ENCODE measurements at places on chromosomes 3 and 15.
A peak's percentile ranks its signal among the peaks of the same experiment; 100 is the strongest.

- no peak for DNase-seq
Observed at GRCh38 chr15:41483519-41483918, 10.2 kb upstream of the ITPKA start.

- no peak for DNase-seq
Observed at GRCh38 chr15:38127306-38127771, 125.3 kb upstream of the SPRED1 start.

- no peak for DNase-seq
Observed at GRCh38 chr3:111454551-111454950, 87.4 kb upstream of the CD96 start.

GRCh38 chr15:45399381-45400212, 21.3 kb upstream of the GATM start:
- DNase-seq, result peak; percentile 33

- no peak for DNase-seq
Observed at GRCh38 chr15:101022876-101023275, 103.7 kb downstream of the LRRK1 start.

DNA sequence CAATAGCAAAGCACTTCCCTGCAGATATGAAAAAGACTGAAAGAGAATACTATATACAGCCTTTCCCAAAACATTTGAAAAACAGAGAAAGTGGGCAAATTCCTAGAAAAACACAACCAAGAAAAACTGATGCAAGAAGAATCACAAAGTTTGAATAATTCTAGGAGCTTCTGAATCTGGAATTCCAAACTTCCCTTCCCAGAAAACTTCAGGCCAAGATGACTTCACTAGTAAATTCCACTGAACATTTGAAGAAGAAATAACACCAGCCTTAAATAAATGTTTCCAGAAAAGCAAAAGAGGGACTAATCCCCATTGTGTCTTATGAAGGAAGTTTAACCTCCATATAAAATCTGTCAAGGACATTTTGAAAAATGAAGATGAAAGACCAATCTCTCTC, 15.8 kb upstream of the NSMCE3 start:
- DNase-seq, result no peak

DNA sequence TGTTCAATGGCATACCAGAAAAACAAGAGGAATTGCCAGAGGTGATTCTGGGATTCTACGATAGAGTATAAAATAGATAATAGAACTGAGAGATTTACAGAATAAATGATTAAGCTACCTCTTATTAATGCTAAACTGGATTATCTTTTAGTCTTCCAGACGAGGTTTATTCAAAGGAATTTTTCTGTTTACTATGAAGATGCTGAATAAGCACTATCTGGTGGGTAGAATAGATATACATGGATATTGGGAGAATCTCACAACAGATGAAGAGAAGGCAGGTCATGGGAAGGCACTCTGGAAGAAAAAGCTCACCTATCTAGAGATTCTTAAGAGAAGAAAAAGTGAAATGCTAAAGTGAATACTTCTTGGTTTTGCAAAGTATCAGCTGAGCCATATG, 11.2 kb downstream of the CIP2A start:
- DNase-seq, result no peak

DNA sequence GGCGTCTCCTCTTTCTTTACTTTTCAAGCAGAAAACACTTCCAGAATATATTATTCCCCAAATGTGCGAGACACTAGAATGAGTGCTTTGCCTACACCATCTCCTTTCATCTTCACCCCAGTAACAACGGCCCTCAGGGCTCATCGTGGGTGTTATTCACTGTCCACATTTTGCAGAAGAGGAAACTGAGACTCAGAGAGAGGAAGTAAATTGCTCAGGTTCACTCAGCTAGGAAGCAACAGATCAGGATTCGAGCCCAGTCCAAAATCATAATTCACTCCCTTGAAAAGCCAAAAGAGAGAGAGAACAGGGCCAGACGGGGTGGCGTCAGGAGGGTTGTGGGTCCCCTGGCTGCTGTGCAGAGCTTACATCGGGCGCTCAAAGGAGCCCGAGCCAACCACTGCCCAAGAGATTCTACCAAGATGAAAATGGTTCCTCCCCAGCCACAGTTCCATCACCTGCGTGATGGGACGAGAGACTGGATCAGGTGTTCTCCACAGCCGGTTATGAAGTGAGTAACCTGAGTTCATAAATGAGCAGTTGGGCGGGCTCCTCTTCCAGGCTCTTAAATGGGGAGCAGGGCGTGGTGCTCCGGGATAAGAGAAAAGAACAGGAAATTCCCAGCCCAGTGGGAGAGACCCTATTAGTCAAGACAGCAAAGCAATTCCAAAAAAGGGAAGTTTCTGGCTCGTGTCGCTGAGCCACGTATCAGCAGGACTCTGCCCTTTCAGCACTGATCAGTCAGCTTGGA, 48.6 kb upstream of the FLNB start:
- no peak for DNase-seq

DNA sequence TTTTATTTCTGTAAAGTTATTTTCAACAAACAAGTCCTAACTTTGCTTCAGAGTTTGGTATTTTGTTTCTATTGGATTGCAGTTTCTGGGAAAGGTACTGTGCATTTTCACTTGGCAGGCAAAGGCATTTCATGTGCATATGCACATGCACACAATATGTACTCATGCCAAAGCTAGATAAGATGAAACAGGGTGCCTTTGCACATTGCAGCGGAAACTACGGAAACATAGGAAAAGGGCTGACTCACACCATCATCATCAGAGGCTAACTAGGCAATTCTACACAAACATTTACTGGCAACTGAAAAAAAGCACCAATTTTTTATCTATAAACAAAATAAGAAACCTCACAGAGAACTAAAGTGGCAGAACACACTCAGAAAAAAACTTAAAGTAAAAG, 550.6 kb upstream of the NECTIN3 start:
- no peak for DNase-seq

GRCh38 chr3:120448756-120449155, 2.0 kb downstream of the FSTL1 start:
- no peak for DNase-seq

GRCh38 chr3:62727536-62727935, 147.7 kb downstream of the CADPS start:
- DNase-seq, result no peak

- no peak for DNase-seq
Observed at GRCh38 chr15:79924379-79924778, 27.6 kb upstream of the MTHFS start.

GRCh38 chr3:98534168-98534567, 2.4 kb downstream of the GPR15 start:
- DNase-seq, result no peak

GRCh38 chr3:194181612-194182529, 45.9 kb downstream of the HES1 start:
- no peak for DNase-seq

GRCh38 chr3:161274691-161275298, 53.7 kb downstream of the NMD3 start:
- peak; percentile 57 for DNase-seq

GRCh38 chr3:101266566-101266965, 53.8 kb downstream of the IMPG2 start:
- DNase-seq, result no peak

- no peak for DNase-seq
Observed at GRCh38 chr3:58038675-58039292, 30.6 kb downstream of the FLNB start.

Data from KG1 (cell line).